Stimulated activated CD8-positive, alpha-beta memory T cell treated with anti-CD3 and anti-CD28 coated beads, Interleukin-7, amount 100 ng/mL, for 4 hours (primary cell): ENCODE measurements at places on chromosomes 4 and X.

DNA sequence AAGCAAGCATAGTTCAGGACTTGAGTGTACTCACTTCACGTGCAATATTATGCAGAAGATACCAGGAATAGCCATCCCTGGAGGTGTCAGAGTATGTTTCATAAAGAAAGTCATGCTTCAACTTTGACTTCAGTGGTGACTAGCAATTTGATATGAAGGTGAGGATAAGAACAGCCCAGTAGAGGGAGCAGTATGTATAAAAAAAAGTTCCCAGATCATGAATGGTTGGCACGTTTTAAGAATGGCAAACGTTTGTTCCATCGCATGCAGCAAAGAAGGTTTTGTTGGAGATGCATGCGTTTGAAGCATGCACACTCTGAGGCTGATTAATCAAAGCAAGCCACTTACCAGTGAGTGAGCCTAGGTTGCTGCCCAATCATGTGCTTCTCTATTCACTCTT is 33.5 kb upstream of the SLITRK4 start:
- DNase-seq = no peak

GRCh38 chr4:37847311-37847884 is 20.9 kb downstream of the PGM2 start:
- DNase-seq = no peak

DNA sequence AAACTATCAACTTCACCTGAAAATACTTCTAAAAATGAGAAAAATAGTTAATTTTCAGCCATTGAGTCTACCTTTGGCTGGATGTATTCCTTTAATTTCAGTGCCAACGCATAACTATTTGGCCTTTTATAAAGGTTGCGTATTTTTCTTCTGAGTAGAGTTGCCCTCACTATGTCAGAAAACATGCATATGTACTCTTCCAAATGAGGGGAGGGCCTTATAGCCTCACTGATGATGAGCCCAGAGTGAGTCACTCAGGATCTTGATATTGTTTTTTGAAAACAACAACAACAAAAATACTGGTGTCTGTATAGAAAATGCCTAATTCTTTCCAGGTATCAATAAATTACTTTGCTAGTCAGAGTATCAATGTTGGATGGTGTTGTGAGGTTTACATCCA is 349.3 kb downstream of the FBXO8 start:
- DNase-seq = no peak

- DNase-seq = no peak
Observed at GRCh38 chr4:177489471-177490246, 47.4 kb upstream of the AGA start.

GRCh38 chr4:156830351-156830750 is 141.2 kb downstream of the PDGFC start:
- no peak for DNase-seq

GRCh38 chrX:134745636-134746409 is 87.6 kb upstream of the PLAC1 start:
- no peak for DNase-seq

- DNase-seq = no peak
Observed at GRCh38 chr4:37662251-37662650, 23.9 kb downstream of the RELL1 start.

GRCh38 chr4:150206954-150207353 is 128.7 kb downstream of the DCLK2 start:
- DNase-seq = no peak

- no peak for DNase-seq
Observed at GRCh38 chr4:139633195-139633594, 32.4 kb upstream of the MGST2 start.

- DNase-seq = no peak
Observed at GRCh38 chrX:153646620-153647373, at the start of gene DUSP9. TSS of gene DUSP9 (plus strand) at chrX:153647203. CDS start at chrX:153647954, 751 bp downstream.

GRCh38 chrX:27465036-27465435 is 1.9 kb upstream of the PPP4R3C start:
- no peak for DNase-seq

DNA sequence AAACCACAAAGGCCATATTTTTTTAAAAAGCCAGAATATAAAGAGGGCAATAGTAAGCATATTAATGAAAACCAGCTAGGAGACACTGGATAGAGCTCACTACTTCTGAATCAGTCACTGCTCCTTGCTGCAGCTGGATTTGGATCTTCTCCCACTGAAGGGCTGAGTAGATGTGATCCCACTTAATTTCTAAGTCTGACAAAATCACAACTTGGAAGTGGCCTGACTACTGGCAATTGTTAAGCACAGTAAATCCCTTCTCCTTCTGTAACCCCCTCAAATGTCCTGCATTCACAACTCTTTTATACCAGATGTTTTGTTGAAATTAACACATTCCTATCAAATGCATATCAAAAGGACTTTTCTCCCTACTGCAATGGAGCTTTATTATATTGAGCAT is 72.9 kb downstream of the AMMECR1 start:
- DNase-seq = no peak

GRCh38 chr4:37693450-37694190 is 7.4 kb upstream of the RELL1 start:
- DNase-seq = no peak

DNA sequence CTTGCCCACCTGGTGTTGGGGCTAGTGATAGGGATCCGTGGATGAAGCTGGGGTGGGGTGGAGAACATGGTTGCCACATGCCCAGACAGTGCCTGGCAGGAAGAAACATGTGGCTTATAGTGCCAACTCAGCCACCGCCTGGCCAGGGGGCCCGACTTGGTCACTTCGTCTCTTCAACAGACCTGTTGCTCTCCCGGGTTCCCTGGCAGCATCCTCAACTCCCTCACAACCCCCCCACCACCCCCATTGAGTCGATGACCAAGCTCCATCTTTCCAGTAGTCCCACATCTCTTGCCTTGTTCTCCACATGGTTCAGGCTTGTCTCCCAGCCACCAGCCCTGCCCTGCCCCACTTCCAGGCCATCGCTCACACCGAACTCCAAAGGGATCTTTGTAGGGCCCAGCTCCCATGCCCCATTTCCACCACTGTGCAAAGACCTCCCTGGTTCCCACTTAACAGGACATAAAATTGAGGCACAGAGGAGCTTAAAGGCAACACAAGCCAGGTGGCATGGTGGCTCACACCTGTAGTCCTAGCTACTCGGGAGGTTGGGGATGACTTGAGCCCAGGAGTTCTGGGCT is 7.8 kb downstream of the PNCK start:
- DNase-seq = no peak

DNA sequence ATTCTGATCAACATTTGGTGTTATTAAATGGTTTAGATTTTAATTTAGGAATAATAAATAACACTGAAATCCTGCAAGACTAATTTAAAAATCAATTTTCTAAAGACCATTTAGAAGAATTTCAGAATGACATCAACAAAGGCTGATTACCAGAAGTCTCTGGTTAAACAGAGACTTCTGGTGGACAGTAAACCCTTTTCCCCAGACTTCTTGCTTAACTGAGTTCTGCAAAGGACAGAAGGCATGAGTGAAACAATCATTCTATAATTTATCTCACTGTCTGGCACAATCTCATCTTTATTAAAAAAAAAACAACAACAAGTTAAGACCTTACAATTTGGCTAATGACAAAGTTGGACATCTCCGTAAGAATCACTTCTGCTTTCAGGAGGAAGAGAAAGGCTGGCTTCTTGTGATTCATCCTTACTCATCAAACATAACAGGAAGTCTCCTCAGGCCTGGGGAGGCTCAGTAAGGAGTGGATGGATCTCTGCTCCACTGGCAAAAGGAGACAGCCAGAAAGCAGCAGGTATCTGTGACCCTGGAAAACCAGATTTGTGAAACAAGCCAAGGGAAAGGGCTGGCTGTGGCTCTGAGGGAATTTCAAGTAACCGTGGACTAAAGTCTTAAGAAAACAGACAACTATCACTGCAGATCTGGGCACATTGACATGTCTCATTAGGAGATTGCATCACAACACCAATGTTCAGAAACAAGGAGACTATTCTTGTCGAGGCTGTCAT is 908 bp upstream of the TLR6 start:
- DNase-seq = no peak

DNA sequence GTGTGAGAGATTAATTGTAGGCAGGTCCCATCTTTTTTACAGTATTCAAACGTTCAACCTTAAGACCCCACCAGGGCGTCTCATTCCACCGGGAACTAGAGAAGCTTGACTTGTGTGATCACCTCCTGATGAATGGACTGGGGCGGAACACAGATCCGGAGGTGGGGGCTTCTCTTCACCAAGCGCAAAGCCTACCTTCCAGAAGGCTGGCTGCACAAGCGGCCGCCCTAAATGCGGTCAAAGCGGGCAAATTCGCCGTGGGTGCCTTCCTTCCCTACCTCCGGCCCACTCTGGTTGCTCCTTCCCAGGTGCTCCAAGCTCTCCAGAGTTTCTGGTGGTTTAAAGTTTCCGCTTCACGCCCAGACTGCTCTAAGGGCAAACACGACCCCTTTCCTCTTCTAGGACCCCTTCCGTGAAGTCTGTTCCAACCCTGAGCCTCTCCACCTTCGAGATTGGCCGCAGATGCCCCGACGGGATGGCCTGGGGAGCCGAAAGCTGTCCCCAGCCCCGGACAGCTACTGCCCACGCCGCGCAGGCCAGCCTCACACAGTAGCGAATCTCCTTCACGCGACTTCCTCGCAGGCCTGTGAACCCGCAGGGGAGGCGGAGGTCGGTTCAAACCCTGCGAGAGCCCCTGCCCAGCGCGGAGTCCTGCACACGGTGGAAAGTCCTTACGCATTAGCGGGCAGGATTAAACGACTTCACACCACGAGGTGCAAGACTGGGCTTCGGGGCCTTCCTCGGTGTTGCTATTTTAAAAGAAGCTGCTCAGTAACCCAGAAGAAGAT is 1.6 kb upstream of the WWC2 start:
- DNase-seq = no peak

DNA sequence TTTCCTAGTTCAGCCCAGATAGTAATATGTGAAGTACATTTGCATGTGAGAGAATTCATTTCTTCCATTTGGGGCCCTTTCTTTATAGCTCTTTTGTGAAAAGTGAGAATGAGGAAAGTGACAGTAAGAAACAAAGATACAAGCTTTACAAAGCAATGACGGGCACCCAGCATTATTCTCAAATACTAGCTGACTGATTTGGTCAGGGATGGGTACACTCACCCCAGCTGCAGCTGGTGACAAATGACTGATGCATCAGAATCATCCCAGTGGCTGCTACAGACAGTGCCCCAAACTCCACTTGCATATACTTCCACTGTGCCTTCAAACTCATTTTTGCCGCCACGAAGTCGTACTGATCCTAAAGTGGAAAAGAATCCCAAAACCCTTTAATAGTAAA is 14.8 kb downstream of the PRSS12 start:
- DNase-seq = no peak

- no peak for DNase-seq
Observed at GRCh38 chrX:121050781-121051180, 3.4 kb downstream of the GLUD2 start.

DNA sequence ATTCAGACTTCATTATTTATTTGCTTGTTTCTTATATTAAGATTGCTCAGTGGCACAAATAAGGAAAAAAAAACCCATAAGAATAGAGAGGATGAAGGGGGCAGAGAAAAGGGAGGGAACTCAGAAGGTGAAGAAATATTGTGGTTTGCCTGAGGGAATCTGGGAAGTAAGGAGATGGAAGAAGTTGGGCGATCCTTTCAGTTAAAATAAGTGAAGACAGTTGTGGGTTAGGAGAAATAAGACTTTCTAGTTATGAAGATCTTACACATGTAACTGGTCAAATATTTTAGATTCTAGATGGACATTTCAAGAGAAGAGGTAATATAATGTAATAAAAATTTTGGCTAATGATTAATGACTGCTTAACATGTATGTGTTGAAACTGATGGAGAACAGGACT is 138.7 kb upstream of the LIMCH1 start:
- DNase-seq = no peak

- DNase-seq = no peak
Observed at GRCh38 chrX:79408623-79409322, 41.6 kb upstream of the ITM2A start.
